ENCODE measurements at places on chromosomes 3 and 15.
A peak's percentile ranks its signal among the peaks of the same experiment; 100 is the strongest.

GRCh38 chr3:18562364-18563154, 137.4 kb upstream of the SATB1 start:
- DNase-seq, result no peak

DNA sequence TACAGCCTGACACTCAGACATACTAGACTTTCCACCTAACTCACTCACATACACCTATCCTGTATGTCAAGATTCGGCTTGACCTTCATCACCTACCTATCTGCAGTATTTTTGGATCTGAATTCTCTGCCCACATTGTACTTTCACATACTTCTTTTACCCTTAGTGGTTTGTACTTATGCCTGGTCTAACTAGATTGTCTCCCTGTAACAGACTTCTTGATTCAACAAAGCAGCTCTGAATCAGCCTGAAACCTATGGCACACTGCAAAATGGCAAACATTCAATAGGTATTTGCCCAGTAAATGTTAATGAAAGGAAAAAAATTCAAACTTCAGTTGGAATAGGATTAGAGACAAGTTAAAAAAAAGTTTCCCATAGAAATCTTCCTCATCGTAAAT, 106.5 kb downstream of the UBE3A start:
- DNase-seq, result no peak

DNA sequence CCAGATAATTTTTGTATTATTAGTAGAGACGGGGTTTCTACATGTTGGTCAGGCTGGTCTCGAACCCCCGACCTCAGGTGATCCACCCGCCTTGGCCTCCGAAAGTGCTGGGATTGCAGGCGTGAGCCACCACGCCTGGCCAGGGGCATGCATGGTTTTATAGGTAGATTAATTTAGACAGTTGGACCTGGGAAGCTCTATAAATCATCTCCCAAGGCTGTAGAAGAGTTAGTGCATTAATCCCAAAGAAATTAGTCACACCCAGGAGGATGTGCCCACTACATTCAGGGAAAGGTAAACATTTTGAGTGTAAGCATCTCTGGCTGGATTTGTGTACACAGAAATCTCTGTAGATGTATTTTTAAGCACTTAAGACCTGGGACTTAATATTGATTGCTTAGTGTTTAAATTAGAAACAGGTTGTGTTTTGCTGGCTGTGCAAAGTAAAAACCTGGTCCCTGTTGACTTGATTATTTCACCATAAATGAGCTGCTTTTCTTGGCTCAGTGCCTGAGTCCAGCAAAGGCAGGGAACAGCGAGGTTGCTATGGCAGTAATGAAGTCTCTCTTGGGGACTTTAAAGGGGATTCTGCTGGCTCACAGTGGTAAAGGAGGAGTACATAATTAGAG, 19.2 kb downstream of the EXOSC7 start:
- DNase-seq, result no peak

DNA sequence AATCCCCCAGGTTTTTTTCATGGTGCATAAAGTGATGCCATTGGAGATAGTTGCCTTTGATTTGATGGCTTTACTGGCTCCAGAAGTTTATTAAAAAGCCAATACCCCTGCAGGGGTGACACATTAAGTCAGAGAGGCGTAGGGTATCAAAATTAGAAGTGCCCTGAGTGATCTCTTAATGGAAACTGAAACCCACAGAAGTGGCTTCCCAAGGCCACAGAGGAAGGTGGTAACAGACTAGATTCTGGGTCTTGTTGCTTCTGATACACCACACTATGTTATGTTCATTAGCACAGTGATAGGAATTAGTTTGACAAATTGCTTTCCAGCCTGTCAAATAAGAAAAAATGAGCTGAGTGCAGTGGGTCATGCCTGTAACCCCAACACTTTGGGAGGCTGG, 112.3 kb downstream of the IQCH start:
- DNase-seq, result no peak

DNA sequence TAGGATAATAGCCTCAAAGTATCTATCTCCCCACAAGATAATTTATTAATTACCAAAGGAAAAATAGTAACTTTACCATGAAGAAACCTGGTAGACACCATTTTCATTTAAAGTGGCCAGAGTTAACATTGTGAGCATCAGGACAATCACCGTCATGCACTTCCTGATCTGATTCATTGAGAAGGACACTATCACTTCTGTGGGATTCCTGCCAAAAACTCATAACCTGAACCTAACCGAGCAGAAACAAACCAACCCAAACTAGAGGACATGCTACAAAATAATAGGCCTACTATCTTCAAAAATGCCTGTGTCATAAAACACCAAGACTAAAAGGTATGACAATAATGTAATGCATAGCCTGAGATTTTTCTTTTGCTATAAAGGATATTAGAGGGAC, 39.0 kb downstream of the FSIP1 start:
- no peak for DNase-seq

DNA sequence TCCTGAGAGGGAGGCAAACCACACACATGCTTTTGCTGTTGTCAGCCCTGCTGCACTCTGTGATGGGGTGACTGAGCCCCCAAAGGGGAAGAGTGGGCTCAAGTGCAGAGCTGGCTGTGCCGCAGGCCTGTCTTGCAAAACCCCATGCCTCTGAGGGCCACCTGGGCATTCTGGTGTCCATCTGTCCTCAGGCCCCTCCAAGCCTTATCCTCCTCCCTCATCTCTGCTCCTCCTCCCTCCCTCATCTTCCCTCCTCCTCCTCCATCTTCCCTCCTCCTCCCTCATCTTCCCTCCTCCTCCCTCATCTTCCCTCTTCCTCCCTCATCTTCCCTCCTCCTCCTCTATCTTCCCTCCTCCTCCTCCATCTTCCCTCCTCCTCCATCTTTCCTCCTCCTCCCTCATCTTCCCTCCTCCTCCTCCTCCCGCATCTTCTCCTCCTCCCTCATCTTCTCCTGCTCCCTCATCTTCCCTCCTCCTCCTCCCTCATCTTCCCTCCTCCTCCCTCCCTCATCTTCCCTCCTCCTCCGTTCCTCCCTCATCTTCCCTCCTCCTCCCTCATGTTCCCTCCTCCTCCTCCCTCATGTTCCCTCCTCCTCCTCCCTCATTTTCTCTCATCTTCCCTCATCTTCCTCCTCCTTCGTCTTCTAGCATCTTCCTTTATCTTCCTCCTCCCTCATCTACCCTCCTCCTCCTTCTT, 40.6 kb downstream of the CHDH start:
- no peak for DNase-seq

- peak; percentile 71 for DNase-seq
These were observed 2.4 kb upstream of the CD96 start for GRCh38 chr3:111539351-111540331.

- no peak for DNase-seq
These were observed 69.6 kb downstream of the EPHB1 start for GRCh38 chr3:134864636-134865035.

- no peak for DNase-seq
These were observed 7.2 kb downstream of the GXYLT2 start for GRCh38 chr3:72894976-72895552.

All from activated CD8-positive, alpha-beta memory T cell treated with anti-CD3 and anti-CD28 coated beads, Interleukin-2, amount 50 U/mL, for 4 hours (primary cell).